ENCODE measurements at places on chromosomes 2 and 18. TPM values are rescaled to one million over a fixed set of nuclear protein-coding genes. Genes with fewer than 3 reads are reported as not detected.

DNA sequence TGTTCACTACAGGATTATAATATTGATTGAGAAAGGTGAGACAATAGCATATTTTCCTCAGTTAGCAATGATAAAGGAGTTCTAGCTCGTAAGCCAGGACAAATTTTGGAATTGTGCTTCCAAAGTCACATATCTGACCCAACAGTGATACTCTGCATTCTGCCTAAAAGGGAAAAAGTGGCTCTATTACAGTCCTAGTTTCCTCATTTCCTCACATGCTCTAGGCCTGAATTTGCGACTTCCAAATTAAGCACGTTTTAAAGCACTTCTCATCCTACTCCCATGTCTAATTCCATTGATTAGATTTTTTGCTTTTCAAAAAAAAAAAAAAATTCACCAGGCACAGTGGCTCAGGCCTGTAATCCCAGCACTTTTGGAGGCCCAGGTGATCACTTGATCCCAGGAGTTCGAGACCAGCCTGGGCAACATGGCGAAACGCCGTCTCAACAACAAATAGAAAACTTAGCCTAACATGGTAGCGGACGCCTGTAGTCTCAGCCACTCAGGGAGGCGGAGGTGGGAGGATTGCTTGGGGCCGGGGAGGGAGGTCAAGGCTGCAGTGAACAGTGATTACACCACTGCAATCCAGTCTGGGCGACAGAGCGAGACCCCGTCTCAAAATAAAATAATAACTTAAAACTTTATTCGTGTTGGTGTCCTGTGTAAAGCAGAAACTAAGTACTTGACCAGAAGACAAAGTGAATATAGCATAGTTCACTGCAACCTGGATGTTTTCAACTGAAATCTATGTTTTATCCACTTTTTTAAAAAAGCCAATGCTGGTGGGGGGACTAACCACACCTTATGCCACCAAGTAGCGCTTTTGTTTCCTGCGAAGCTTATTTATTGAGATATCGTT is 1.5 kb downstream of the ESCO1 start:
- no peak for DNase-seq

The ARMC9 gene
- 3.5 TPM for total RNA-seq

DNA sequence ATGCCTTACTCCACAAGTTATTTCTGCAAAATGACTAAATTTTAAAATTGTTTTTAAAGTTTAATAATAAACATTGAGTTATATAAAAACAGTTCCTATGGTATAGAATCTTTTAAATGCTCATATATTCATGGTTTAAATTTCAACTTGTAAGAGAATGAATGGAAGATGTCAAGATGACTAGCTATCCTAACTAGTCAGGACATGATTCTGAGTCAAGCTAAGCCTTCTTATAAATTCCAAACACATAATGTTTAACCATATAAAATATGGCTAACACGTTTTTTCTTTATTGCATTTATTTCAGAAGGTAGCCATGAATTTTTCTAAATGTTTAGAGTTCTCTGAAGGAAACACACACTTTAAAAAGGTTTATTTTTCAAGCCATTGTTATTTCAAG is 320.4 kb downstream of the CBLN2 start:
- no peak for DNase-seq

- no peak for DNase-seq
Measured at GRCh38 chr2:157471078-157471477, 27.2 kb upstream of the CYTIP start.

The WDPCP gene
- 4.6 TPM for total RNA-seq

- no peak for DNase-seq
Measured at GRCh38 chr2:147623328-147623727, 221.5 kb upstream of the ACVR2A start.

DNA sequence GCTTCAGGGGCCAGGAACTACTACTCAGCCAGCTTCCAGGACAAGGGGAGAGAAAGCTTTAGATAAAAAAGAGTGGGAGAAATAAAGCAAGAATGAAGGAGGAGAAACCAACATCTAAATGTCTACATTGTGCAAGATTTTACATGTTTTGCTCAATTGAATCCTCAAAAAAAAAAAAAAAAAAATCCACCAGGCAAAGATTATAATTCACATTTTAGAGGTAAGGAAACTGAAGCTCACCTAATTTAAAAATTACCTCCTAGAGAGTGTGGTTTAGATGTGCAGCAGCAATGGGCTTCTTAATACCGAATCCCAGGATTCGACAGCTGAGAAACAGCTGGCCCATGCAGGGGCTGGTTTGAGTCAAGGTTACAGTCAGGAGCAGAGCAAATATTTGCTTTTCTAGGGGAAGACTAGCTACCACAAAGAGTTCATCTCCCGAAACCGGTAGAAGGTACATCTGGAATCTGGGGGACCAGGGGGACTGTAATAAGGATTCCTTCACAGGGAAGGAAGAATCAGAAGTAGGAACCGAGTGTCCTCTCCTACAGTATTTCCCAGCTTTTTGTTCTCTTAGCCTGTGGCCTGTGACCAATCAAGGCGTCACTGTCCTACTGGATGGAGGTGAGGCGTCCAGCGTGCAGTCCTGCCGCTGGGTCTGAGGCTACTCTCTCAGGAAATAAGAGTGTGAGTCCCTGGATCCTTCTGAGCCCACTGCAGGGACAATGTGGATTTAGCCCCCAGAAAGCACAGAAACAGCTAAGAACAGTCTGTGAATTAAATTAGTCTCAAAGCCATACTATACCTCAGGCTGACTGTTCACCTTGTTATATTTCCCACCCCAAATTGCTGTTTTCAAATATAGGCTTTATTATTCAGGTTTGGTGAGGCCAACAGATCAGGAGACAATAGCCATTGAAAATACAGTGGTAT is 42.3 kb downstream of the IL1R2 start:
- no peak for DNase-seq

The CPLX4 gene
- total RNA-seq = not detected

Data from lung microvascular endothelial cell (primary cell).